Foreskin keratinocyte (primary cell): ENCODE measurements at places on chromosomes 2 and 18. TPM values are rescaled to one million over a fixed set of nuclear protein-coding genes. Genes with fewer than 3 reads are reported as not detected.

DNA sequence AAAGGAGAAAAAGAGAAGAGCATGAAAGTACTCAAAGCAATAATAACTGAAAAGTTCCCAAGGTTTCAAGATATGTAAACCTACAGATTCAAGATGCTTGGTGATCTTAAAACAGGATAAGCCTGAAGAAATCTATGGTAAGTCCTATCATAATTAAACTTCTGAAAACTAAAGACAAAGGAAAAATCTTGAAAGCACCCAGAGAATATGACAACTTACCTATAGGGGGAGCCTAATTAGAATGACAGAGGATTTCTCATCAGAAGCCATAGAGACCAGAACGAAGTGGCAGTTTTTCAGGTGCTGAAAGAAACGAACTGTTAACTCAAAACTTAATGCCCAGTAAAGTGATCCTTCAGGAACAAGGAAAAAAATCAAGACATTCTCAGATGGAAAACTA is 59.7 kb downstream of the XDH start:
- DNase-seq = no peak

The PID1 gene
- 7.7 and 8.6 TPM in 2 replicates for total RNA-seq

DNA sequence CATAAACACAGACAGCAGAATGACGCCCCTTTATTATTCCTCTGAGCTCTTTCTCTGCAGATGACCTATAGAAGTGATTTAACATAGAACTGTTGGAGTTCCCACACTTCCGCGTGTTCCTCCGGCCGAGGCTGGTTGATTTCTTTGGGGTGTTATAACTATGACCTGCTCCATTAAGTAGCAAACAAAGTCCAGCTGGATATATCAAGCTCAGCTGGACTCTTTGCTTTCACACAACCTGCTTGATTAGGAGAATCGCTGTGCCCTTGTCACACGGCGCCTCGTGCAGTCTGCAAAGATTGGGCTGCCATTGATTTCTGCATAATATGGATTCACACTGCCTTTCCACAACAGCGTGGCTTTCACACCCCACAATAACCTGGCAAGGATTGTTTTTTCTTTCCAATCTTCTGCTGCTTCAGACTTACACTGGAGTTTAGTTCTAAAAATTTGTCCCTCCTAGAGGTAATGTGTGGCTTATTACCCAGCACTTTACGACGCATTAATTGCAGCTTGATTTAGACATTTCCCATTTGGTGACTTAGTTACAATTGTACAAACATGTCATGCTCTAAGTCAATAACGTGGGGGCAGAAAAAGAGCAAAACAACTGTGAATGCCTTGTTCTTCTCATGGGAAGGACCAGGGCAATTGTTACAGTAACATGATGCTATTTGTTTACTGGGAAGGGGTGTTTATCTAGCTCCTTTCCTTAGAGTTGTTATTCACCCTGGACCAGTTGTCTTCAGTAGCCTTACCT is 485.7 kb downstream of the TXNL1 start:
- DNase-seq = no peak

The ERBB4 gene
- not detected in 2 replicates for total RNA-seq

The BUB1 gene
- total RNA-seq = 45.3 and 55.9 TPM in 2 replicates

DNA sequence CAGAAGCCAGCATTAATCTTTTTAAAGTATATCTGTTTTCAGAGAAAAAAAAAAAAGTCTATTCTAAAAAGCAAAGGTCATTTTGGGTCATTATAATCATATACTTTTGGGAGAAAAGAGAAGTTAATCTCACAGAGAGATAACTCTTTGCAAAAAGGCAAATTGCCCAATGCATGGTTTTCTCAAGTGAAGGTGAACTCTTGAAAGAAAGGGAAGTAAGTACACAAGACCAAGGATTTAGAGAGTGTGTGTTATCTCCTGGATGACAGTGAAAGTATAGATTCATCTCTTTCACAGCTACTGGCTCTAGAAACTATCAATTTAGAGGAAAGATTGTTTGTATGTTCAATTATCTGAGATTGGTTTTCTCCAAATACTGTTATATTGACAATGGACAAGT is 151.4 kb downstream of the CD8B2 start:
- DNase-seq = no peak

DNA sequence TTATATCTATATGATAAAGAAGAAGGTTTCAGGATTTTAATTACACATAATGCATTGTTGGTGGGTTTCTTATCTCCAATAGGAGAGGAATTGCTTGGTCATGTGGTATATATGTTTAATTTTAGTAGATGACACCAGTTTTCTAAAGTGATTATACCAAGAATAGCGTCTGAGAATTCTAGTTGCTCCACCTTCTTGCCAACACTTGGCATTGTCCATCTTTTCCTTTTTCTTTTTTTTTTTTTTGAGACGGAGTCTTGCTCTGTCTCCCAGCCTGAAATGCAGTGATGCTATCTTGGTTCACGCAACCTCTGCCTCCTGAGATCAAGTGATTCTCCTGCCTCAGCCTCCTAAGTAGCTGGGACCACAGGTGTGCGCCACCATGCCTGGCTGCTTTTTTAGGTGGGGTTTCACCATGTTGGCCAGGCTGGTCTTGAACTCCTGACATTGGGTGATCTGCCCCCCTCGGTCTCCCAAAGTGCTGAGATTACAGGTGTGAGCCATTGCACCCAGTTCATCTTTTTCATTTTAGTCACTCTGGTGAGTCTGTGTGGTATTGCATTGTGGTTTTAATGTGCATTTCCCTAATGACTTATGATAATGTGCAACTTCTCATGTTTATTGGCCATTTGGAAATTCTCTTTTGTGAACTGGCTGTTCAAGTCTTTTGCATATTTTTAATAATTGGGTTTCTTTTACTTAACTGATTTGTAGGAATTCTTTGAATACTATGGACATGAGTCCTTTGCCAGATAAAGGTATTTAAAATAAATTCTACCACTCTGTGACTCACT is 37.3 kb upstream of the ZNF512 start:
- peak; percentile 24 for DNase-seq

The FZD7 gene
- total RNA-seq = 2.5 TPM in 2 replicates

DNA sequence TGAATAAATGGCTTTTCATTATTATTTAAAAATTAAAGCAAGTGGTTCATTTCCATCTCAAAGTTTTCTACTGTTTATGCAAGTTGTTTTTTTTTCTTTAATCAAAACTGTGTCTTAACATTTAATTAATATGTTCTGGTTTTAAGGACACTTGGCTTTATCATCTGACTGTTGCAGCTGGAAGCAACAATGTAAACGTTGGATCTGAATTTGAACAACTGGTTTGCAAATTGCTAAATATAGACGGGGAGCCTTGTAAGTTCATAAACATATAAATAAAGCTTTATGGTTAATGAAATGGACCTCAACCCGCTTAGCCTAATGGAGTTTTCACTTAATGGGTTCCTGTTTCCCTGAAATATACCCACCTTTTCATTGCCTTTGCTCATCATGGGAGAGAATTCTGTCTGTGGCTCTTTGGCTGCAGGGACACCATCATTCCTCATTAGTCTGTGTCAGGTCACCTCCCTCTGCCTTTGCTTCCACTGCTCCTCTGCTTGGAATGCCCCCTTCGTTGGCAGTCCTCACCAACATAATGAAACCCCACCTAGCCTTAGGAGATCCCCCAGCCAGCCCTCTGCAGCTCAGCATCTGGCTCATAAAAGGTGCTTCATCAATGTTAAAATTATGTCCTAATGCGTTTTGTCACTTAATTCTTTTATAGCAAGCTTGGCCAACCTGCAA is 44.2 kb upstream of the DYNC2LI1 start:
- DNase-seq = no peak

GRCh38 chr2:162126111-162126519 is 25.9 kb downstream of the GCG start:
- no peak for DNase-seq

The PLGLB1 gene
- 0.28 and 0.54 TPM in 2 replicates for total RNA-seq

The EDAR gene
- total RNA-seq = 0.03 TPM in 1 of 2 replicates, not detected in the other

The IHH gene
- not detected in 2 replicates for total RNA-seq

DNA sequence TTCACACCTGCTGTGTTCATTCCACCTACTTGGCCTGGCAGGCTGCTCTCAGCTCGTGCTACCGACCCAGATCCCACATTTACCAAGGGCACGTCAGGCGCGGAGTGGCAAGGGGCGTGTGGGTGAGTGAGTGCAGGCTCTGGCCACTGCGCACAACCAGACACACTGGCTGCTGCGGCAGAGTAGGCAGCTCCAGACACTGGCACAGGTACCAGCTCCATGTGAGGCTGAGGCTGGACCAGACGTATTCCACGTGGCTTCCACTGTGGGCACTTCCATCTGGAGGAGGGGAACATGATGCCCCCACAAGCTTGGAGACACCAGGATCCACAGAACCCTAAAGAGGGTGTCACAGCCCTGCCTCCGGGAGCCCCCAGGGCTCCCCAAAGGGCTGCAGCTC is 74.6 kb upstream of the ZNF804A start:
- DNase-seq = no peak

- DNase-seq = peak; percentile 62
These were observed 118.8 kb downstream of the MGAT5 start for GRCh38 chr2:134372611-134373131.

- no peak for DNase-seq
These were observed 43.0 kb upstream of the KCNJ3 start for GRCh38 chr2:154655499-154655898.

DNA sequence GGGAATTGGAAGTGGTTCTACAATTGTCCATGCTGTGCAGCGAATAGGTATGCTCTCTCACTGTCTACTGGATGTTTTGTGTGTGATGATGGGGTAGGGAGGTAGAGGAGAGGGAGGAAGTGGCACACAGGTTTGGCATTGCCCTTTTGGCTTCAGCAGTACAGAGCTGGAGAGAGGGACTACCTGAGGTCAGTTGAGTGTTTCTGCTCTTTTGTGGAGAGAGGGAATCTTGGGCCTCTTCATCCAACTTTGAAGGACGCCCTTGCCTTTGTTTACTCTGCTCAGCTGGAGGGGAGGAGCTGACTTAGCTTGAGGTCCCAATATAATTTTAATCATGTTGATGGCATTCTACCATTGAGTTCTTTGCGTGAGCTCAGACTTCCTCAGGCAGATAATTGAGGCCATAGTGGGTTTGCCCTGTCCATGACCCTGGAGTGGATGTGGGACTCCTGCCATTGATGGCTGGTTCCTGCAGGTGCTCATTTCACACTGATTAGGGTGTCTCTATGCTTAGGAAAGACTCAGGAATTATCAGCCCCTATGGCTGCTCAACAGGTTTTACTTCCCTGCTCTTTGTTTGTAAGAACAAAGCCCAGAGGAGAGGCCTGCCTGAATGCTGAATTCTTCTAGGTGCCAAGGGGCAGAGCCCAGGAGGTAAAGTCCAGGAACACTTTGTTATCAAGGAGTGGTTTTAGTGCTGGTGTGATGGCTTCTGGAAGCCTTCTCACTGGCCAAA is 7.2 kb downstream of the RPIA start:
- no peak for DNase-seq

GRCh38 chr2:161946489-161947107 is 127.4 kb downstream of the DPP4 start:
- DNase-seq = peak; percentile 11

DNA sequence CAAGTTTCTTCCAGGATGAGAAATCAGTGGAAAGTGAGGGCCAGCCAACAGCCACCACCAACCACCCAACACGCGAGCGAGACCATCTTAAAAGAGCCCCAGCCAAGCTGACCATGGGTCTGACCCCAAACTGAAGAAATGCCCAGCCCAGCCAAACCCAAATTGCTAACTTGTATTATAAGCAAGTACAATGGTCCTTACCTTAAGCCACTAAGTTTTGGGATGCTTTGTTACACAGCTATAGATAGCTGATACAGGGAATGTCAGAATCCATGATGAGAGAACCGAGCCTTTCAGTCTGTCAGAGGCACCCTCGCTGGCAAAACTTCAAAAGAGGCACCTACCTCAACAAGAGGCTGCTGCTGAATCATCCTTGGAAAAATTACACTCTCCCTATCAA is 17.0 kb downstream of the STK39 start:
- DNase-seq = no peak

The VWC2L gene
- not detected in 2 replicates for total RNA-seq

The PSTPIP2 gene
- 26.5 and 31.4 TPM in 2 replicates for total RNA-seq

The STPG4 gene
- 0.07 TPM in 1 of 2 replicates, not detected in the other for total RNA-seq

- DNase-seq = peak; percentile 63
These were observed 761.6 kb downstream of the DSC3 start for GRCh38 chr18:30280861-30281470.

The RAD51AP2 gene
- 0.04 and 0.10 TPM in 2 replicates for total RNA-seq

The SCN9A gene
- total RNA-seq = 0.39 and 0.85 TPM in 2 replicates

GRCh38 chr2:164967361-164967760 is 12.0 kb upstream of the SLC38A11 start:
- DNase-seq = no peak

DNA sequence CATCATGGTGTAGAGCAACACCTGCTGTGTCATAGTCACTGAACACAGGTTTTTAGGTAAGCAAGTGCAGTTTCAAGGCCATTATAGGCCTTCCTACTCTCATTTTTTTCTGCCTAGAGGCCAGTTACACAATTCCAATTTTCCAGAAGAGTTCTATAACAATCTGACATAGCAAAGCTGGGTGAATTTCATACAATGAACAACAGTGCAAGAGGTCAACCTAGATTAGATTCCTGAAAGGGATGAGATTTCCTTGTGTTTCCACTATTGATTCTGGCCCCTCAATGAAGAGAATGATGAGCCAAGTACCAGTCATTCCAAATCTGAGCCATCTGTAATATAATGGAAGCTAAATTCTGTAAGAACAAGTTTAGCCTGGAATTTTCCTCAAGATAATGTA is 15.3 kb upstream of the CD28 start:
- DNase-seq = no peak

The SPHKAP gene
- not detected in 2 replicates for total RNA-seq

The TEKT4 gene
- total RNA-seq = not detected in 2 replicates

DNA sequence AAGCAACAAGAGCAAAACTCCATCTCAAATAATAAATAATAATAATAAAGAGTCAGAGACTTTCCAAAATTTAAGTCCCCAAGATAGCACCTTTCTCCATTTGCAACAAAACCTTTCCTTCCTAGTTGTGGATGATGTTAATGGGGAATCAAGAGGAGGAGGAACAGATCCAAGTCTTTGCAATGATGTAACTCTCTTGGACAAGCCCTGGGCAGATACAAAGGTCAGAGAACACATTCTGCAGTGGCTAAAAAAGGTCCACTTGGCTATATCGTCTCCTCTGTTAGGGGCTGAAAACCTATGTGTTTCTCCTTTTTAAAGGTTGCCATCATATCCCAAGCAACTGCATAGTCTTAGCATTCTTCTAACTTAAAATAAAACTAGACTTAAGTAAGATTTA is 151.1 kb downstream of the TMEM163 start:
- DNase-seq = no peak

GRCh38 chr2:196452758-196453157 is 186.8 kb upstream of the CCDC150 start:
- no peak for DNase-seq

The GALNT14 gene
- 42.0 and 46.3 TPM in 2 replicates for total RNA-seq

The HOXD10 gene
- total RNA-seq = not detected in 2 replicates

The KCNF1 gene
- 0.04 TPM in 1 of 2 replicates, not detected in the other for total RNA-seq

The RPRM gene
- not detected in 2 replicates for total RNA-seq

The ARHGAP25 gene
- 17.5 and 19.6 TPM in 2 replicates for total RNA-seq
